SJSA1 (cell line): ENCODE measurements at places on chromosomes 1 and 21. TPM values are rescaled to one million over a fixed set of nuclear protein-coding genes. Genes with fewer than 3 reads are reported as not detected.

Gene FCGR3B
- not detected in 2 replicates for total RNA-seq

DNA sequence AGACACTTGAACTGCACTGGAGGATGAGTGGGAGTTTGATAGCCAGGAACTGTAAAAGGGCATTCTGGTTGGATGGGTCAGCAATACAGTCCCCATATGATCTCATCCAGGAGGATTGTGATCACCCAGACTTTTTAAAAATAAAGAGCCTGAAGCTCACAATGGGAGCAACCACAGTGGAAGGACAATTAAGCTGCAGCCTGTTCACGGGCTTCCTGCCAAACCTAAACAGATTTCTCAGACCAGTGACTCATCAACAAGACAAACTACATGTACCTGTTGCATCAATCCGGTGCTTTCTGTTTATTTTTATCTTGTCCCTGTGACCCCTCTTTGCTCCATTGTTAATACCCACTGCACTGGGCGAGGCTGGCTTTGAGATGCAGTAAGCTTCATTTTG is 52.3 kb downstream of the PAPPA2 start:
- peaks cover 5% of the 10 kb centered on the region for H3K4me1 ChIP-seq
- DNase-seq = peak; percentile 65
- no peak overlapping the region for H3K4me3 ChIP-seq
- no peaks in the 10 kb centered on the region for H3K36me3 ChIP-seq
- no peak overlapping the region for H3K27ac ChIP-seq
- H3K27me3 ChIP-seq = no peaks in the 10 kb centered on the region

DNA sequence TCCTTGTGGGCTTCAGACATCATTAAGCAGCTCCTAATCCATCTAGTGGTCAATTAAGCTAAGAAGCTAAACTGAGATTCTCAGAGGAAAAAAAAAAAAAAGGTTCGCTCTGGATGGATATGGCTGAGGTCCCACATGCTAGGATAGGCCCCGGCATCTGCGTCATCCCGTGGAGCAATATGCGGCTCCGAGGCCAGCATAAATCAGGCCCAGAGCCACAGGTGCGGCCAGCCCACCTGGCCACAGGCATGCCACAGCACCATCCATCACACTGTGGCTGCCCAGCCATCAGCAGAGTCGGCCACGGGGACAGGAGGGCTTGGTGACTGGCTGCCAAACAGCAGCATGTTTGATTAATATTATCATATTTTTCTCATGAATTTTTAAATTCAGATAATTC is 106.9 kb upstream of the TIAM1 start:
- no peaks in the 10 kb centered on the region for H3K4me1 ChIP-seq
- H3K36me3 ChIP-seq = no peaks in the 10 kb centered on the region
- H3K27ac ChIP-seq = no peak overlapping the region

Gene RIIAD1
- total RNA-seq = not detected in 2 replicates

GRCh38 chr1:157723157-157723556 is 22.6 kb upstream of the FCRL3 start:
- no peaks in the 10 kb centered on the region for H3K4me1 ChIP-seq
- no peak for DNase-seq
- H3K27me3 ChIP-seq = no peaks in the 10 kb centered on the region
- no peak overlapping the region for H3K27ac ChIP-seq

- H3K4me3 ChIP-seq = no peak overlapping the region
- H3K27me3 ChIP-seq = peaks cover 10% of the 10 kb centered on the region; the same call in 1 of the 2 replicates
- no peak for DNase-seq
- no peaks in the 10 kb centered on the region for H3K4me1 ChIP-seq
These were observed 7.4 kb downstream of the JAM2 start for GRCh38 chr21:25646474-25646873.

DNA sequence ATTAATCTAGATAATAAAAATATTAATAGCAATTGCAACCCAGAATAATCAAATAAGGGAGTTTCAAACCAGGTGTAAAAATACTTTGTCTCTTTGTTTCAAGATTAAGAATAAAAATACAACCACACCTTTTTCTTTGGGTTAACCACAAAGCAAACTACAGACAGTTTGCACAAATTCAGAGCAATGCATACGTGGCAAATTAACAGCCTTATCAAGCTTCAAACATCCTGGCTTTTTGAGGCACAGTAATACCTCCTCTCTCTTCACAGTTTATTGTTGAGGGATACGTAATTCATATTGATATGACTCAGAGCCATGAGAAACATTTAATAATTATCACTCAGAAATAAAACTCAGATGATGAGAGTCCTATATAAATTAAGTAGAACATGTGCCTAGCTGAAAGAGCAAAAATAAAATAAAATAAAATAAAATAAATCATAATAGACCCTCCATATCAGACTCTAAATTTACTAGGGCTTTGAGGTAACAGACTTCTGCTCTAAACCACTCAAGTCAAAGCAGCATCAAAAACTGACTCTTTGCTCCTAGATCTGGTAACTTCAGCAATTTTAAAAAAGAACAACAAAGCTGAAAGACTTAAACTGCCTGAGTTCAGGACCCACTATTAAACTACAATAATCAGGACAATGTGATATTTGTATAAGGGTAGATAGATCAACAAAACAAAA is 11.4 kb downstream of the EDEM3 start:
- no peak overlapping the region for H3K4me3 ChIP-seq
- no peak for DNase-seq
- H3K4me1 ChIP-seq = no peaks in the 10 kb centered on the region
- H3K36me3 ChIP-seq = peaks cover 7% of the 10 kb centered on the region; the same call in 1 of the 2 replicates
- no peaks in the 10 kb centered on the region for H3K27me3 ChIP-seq
- H3K27ac ChIP-seq = no peak overlapping the region

DNA sequence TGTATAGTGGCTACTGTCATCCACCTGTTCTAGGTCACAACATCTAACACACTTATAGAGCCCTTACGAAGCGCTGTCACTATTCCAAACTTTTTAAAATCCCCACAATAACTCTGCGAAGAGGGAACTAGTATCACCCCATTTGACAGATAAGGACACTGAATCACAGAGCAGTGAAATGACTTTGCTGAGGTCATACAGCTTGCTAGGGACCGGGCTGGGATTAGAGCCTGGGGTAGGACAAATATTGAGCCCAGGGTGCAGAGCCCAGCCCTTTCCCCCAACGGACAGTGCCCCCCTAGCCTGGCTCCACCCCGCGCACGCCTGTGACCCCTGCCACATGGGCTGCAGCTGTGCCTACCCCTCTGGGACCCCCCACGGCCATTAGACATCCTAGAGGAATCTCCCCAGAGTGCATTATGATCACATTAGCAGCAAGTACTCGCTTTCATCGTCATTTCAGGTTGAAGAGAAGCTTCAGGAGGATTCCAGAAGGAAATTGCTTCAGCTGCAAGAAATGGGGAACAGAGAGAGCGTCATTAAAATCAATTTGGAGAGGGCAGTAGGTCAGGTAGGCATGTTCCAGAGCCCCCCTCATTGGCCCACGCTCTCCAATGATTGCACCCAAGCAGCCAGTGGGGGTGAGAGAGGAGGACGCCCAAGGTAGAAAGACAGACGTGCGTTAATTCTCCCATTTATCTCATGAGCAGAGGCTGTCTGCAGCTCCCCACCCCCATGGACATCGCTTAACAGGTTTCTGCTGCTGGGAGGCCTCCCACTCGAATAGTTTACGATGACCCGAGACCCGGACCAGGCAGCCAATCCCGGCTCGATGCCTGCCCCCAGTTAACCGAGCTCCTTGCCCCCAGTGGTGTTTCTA is 77.2 kb downstream of the FHAD1 start:
- peak overlapping the region; percentile 74 for H3K27ac ChIP-seq
- DNase-seq = no peak
- no peak overlapping the region for H3K4me3 ChIP-seq
- no peaks in the 10 kb centered on the region for H3K36me3 ChIP-seq
- H3K27me3 ChIP-seq = no peaks in the 10 kb centered on the region

Gene LENEP
- total RNA-seq = not detected in 2 replicates

Gene C1QC
- total RNA-seq = not detected in 2 replicates

Gene HCRTR1
- not detected in 2 replicates for total RNA-seq

Gene SYDE2
- 5.5 and 8.4 TPM in 2 replicates for total RNA-seq

GRCh38 chr1:184974056-184974836 is at the start of gene NIBAN1:
NIBAN1 (minus strand) TSS chr1:184974508; CDS start chr1:184974356, 152 bp downstream.
- H3K27ac ChIP-seq = peak within 1 kb of the TSS; percentile 69
- peak; percentile 70 for DNase-seq

DNA sequence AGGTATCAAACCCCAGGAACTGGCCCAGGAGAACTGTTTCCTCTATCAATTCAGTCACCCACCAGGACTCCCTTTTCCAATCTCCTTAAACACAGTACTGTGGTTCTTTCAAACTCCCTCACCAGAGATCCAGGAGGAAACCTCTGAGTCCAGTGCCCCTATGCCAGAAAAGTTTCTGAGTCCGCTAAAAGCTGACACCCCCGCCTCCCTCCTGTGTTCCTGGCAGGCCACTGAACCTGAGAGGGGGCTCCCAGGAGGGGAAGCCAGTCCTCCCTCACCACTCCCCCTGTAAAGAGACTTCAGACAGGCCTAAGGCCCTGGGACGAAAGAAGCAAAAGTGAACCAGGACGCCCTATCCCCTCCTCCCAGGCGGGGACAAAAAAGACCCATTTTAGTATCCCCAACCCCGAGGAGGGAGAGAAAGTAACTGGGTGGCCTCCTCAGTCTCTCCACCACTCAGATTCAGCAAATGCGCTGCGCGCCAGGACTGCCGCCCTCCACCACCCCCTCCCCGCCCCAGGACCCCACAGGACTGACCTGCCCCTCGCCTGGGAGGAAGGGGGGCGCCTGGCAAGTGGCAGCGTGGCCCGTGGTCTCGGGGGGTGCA is 624 bp downstream of the SLC41A1 start:
- H3K27me3 ChIP-seq = no peaks in the 10 kb centered on the region
- H3K36me3 ChIP-seq = peaks cover 29% of the 10 kb centered on the region
- peak overlapping the region; percentile 68 for H3K4me3 ChIP-seq
- peak overlapping the region; percentile 47 for H3K27ac ChIP-seq

Gene IRF6
- total RNA-seq = not detected in 2 replicates

GRCh38 chr1:47371016-47371517 is 37.5 kb downstream of the CMPK1 start:
- peaks cover 66% of the 10 kb centered on the region for H3K36me3 ChIP-seq
- no peak overlapping the region for H3K27ac ChIP-seq
- no peak for DNase-seq

DNA sequence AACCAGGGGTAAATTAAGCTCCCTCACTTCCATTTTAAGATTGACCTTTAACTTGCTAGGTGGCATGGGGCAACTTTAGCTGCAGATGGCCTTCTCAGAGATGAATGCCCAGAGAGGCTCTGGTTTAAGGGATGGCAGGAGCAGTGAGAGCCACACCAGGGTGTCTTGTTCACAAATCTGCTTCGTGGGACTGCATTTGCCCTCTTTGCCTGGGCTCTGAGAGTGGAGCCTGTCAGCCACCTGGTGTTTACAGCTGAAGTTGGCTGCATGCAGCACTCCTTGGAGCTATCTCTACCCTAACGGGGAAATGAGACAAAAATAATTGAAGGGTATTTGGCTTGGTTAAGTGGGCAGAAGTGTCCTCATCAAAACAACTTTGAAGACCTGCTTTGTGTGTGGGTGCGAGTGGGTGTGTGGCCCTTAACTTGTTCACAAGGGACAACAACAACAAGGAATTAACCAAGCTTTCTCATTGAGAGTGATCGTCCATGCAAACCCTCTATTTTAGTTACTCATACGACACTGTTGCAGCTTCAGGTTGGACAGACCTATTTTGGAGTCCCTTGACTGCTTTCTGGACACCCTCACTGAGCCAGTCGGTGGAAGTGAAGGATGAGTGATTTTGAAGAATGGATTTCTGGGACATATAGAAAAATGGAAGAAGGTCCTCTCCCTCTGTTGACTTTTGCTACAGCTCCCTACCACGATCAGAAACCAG is 29.8 kb downstream of the PGM1 start:
- H3K4me1 ChIP-seq = no peaks in the 10 kb centered on the region; the same call in 1 of the 2 replicates
- H3K4me3 ChIP-seq = no peak overlapping the region
- no peaks in the 10 kb centered on the region for H3K36me3 ChIP-seq
- no peak for DNase-seq

Gene CD1C
- not detected in 2 replicates for total RNA-seq

Gene NBPF6
- not detected in 2 replicates for total RNA-seq

Gene AGL
- 4.4 and 7.9 TPM in 2 replicates for total RNA-seq

DNA sequence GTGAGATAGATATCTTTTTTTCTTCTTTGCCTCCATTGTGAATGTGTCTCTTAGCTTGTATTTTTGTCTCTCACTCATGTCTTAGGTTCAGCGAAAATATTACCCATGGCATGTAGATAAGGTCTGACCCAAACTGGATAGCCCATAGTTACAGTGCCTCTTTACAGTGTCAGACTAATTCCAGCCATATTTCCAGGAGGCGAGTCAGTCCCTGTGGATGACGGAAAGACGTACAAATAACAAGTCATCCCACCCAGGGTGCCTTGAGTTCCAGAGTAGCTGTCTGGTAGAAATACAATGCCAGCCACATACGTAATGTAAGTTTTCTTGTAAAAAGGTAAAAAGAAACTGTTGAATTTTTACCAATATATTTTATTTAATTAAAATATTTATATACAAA is 157.3 kb downstream of the ZNF281 start:
- H3K36me3 ChIP-seq = no peaks in the 10 kb centered on the region
- H3K27ac ChIP-seq = no peak overlapping the region; the same call in 1 of the 2 replicates
- no peak overlapping the region for H3K4me3 ChIP-seq
- no peaks in the 10 kb centered on the region for H3K27me3 ChIP-seq

GRCh38 chr1:89975540-89976125 is 19.3 kb upstream of the ZNF326 start:
- no peak overlapping the region for H3K4me3 ChIP-seq
- H3K27me3 ChIP-seq = no peaks in the 10 kb centered on the region
- H3K36me3 ChIP-seq = no peaks in the 10 kb centered on the region

Gene MYOC
- total RNA-seq = 1.4 TPM in 1 of 2 replicates, not detected in the other

DNA sequence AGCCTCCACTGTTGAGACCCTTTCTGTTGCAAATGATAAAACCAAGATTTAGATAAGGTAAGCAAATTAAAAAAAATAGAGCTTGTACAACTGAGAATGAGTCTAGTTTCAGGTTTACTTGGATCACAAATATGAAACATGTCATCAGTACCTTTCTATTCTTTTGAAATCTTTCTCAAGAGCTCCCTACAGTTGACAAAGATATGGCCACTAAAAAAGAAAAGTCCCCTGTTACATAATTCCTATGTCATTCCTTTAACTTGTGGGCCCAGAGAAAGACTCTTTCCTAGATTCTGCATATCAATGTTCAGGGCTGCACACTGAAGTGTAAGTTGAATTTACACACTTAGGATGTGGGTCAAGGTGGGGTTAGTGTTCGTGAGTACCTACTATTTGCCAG is 168.1 kb downstream of the PLA2G4A start:
- no peak overlapping the region for H3K4me3 ChIP-seq
- H3K27ac ChIP-seq = no peak overlapping the region
- no peak for DNase-seq
- no peaks in the 10 kb centered on the region for H3K4me1 ChIP-seq
- H3K27me3 ChIP-seq = 0 out of 2 replicates have a peak, but pooled peaks cover 8% of the 10 kb centered on the region
- no peaks in the 10 kb centered on the region for H3K36me3 ChIP-seq

DNA sequence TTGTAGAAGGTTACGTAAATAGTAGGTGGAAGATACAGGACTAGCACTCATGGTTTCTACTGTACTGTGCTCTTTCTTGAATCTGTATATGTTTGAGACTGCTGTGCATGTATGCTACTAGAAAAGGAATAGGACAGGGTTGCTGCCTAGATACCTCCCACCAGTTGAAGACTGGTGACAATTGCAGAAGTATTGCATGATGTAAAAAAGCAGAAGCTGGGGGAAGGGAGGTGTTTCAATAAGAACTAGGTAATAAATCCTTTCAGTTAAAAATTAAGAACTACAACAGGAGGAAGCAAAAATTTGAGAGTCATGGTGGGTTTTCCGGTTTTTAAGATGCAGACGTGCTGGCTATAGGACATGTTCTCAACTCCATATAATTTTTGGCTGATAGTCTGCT is 88.1 kb downstream of the CCDC30 start:
- no peak for DNase-seq
- H3K4me1 ChIP-seq = no peaks in the 10 kb centered on the region

- H3K27ac ChIP-seq = no peak overlapping the region
- no peak for DNase-seq
- H3K27me3 ChIP-seq = no peaks in the 10 kb centered on the region
- H3K36me3 ChIP-seq = peaks cover 3% of the 10 kb centered on the region; the same call in 1 of the 2 replicates
These were observed 19.9 kb downstream of the DSTYK start for GRCh38 chr1:205191622-205192021.

Gene LAD1
- total RNA-seq = not detected in 2 replicates

Gene RNF223
- total RNA-seq = not detected in 2 replicates
